Brain microvascular endothelial cell (primary cell): ENCODE measurements at places on chromosomes 2 and 18.

DNA sequence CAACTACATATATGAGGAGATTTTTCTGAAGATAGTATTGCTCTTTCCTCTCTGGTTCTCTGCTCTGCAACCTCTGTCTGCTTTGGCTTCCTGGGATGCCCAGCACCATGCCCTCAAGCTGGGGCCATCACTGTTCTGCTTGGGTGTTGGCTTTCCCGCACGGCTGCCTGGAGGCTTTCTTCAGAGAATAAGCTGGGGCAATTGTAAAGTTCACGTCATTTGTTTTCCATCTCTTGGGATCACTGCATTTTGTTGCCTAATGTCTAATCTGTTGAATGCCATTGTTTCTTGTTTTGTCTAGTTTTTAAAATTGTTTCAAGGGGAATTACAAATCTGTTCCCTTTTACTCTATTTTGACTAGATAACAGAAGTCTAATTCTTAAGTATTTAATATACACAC, 437.3 kb upstream of the NRP2 start:
- no peak for DNase-seq

GRCh38 chr2:130936451-130936850, 99.7 kb downstream of the ARHGEF4 start:
- no peak for DNase-seq

DNA sequence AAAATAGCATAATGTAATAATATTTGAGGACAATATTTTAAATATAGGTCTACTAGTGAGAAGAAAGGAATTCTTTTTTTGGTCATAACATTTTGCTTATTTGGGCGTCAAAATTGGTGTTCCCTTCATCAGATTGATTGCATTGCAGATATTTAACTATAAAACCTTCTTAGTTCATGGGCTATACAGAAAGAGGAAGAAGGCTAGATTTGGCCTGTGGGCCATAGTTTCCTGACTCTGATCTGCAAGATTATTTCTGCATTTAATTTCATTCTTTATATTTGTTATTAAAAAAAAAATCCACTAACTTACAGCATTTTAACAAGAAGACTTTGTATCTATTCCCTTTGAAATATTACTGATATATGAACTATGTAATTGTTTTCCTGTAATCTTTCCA, 31.9 kb downstream of the PIKFYVE start:
- DNase-seq: no peak

GRCh38 chr2:221377066-221377465, 195.0 kb downstream of the EPHA4 start:
- no peak for DNase-seq

- DNase-seq: peak; percentile 42
These were observed 485.2 kb downstream of the PTPRM start for GRCh38 chr18:8052237-8052701.

GRCh38 chr2:59824314-59824713, 729.1 kb downstream of the BCL11A start:
- DNase-seq: no peak

GRCh38 chr2:72963423-72964145, 46.3 kb downstream of the EMX1 start:
- no peak for DNase-seq

- peak; percentile 38 for DNase-seq
These were observed 228.6 kb downstream of the SETBP1 start for GRCh38 chr18:44909191-44909719.

DNA sequence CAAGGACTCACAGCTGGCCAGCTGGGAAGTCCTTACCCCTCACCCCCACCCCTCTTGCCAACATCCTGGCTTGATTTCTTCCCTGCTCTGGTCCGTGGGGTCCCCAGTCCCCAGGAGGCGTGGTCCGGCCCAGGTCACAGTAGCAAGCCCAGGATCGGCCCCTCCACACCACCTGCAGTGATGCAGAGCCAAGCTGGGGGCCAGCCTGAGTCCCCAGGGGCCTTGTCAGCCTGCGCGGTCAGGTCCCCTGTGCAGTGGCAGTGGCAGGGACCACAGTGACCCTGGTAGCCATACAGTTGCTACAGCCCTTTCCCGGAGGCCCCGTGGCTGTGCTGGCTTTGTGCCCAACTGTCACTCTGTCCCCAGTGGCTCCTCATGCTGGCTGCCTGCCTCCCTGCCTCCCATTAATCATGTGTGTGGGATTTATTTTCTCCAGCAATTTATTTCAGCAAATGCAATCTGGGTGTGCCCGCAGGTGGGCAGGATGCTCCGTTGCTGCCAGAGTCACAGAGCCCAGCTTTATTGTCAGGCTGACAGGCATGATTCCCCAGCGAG, 8.8 kb upstream of the PRSS56 start:
- no peak for DNase-seq
